ENCODE measurements at places on chromosomes 1 and 21. TPM values are rescaled to one million over a fixed set of nuclear protein-coding genes. Genes with fewer than 3 reads are reported as not detected.

The PCSK9 gene
- total RNA-seq = 18.7 TPM

The AXDND1 gene
- 2.5 TPM for total RNA-seq

The CSF3R gene
- 5.5 TPM for total RNA-seq

The NUDT4B gene
- total RNA-seq = 0.78 TPM

The LYPD8 gene
- not detected for total RNA-seq

The RBM11 gene
- total RNA-seq = 7.4 TPM

The FCRL6 gene
- total RNA-seq = not detected

The WDR64 gene
- not detected for total RNA-seq

Data from progenitor cell of endocrine pancreas (in vitro differentiated cells).